Pericardium fibroblast (primary cell): ENCODE measurements at places on chromosomes 1 and 21. TPM values are rescaled to one million over a fixed set of nuclear protein-coding genes. Genes with fewer than 3 reads are reported as not detected.

Gene OR10J1
- not detected in 2 replicates for total RNA-seq

Gene EFNA3
- total RNA-seq = 2.3 and 4.9 TPM in 2 replicates

Gene CXADR
- 0.60 and 21.1 TPM in 2 replicates for total RNA-seq

Gene SYT11
- 6.5 and 6.8 TPM in 2 replicates for total RNA-seq

Gene KRTAP19-1
- not detected in 2 replicates for total RNA-seq

Gene DMRTA2
- total RNA-seq = not detected in 2 replicates

Gene KCNH1
- total RNA-seq = not detected in 2 replicates

Gene FAM151A
- not detected in 2 replicates for total RNA-seq

Gene TRNP1
- total RNA-seq = 205 and 207 TPM in 2 replicates

Gene VWA5B1
- not detected in 2 replicates for total RNA-seq

Gene SYT14
- 0.26 and 0.35 TPM in 2 replicates for total RNA-seq

Gene AMY1B
- not detected in 2 replicates for total RNA-seq

Gene HES3
- not detected in 2 replicates for total RNA-seq

Gene RIPK4
- total RNA-seq = under 0.01 TPM in 1 of 2 replicates, not detected in the other

Gene LCE1C
- not detected in 2 replicates for total RNA-seq
